Esophagus squamous epithelium (tissue), 5 donors: ENCODE measurements at places on chromosomes 1 and 21.

DNA sequence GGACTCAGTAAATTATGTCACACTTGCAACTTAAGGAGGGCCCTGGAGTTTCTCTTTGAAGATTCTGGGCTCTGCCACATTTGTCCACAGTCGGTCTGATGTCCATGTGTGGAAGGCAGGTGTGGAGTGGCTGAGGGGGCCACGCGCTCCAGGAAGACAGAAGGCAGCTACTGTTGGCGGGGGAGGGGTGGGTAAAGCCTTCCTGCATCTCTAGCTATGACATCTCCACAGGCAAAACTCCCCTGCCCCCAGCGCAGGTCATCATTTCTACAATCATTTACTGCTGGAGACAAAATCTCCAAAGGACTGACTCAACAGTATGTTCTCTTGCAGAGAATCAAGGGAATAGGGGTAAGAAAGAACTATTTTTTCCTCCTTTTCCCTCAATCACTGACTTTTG, 11.4 kb upstream of the TSPEAR start:
- no peak for DNase-seq

GRCh38 chr1:62241371-62242131, 46.9 kb downstream of the L1TD1 start:
- no peak for DNase-seq

GRCh38 chr21:46307625-46308024, 16.0 kb downstream of the C21orf58 start:
- no peak for DNase-seq

DNA sequence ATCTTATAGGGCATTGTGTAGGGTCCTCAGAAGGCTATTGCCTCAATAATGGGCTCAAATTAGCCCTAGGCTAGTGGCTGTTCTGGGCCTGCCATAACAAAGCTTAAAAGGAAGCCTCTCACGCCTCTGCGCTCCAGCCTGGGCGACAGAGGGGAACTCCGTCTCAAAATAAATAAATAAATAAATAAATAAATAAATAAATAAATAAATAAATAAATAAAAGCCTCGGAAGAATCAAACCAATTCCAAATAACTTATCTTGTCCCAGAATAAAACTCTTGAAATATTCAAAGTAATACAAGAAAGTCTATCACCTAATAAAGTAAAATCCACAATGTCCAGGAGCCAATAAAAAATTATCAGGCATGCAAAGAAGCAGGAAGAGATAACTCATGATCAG, 14.4 kb upstream of the ALDH9A1 start:
- no peak for DNase-seq

- no peak for DNase-seq
These were observed 60.0 kb upstream of the TNR start for GRCh38 chr1:175803413-175803812.

GRCh38 chr1:18583326-18583941, 47.2 kb upstream of the PAX7 start:
- DNase-seq: no peak

- DNase-seq: no peak
These were observed 9.1 kb upstream of the SYTL1 start for GRCh38 chr1:27332536-27333281.

DNA sequence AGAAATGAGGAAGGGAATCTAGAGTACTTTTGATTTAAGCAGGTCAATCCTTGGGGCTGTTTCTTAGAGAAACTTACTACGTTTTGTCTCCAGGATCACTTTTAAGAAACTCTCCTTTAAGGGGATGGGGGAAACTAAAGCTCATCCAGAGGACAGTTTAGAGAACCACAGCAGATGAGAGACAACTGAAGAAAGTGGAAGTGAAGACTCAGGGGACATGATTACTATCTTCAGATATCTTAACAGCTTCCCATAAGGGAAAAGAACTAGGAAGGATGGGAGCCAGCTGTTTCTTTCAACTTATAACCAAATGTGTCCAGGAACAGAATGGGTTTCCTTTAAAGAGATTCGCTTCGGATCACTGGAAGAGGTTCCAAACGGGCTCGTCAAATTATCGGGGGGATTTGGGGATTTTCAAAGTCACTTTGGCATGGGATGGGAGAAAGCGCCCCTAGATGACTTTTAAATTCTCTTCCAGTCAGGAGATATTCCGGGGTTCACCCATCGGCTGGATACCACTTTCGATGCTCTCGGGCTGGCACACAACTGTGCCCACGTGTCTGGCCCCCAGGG, 1.2 kb downstream of the SCMH1 start:
- DNase-seq: no peak

- DNase-seq: no peak
These were observed 13.7 kb upstream of the E2F2 start for GRCh38 chr1:23544444-23545389.

GRCh38 chr1:174060090-174060489, 37.9 kb upstream of the RC3H1 start:
- no peak for DNase-seq
